ENCODE measurements at places on chromosomes 13 and 19. TPM values are rescaled to one million over a fixed set of nuclear protein-coding genes. Genes with fewer than 3 reads are reported as not detected.

DNA sequence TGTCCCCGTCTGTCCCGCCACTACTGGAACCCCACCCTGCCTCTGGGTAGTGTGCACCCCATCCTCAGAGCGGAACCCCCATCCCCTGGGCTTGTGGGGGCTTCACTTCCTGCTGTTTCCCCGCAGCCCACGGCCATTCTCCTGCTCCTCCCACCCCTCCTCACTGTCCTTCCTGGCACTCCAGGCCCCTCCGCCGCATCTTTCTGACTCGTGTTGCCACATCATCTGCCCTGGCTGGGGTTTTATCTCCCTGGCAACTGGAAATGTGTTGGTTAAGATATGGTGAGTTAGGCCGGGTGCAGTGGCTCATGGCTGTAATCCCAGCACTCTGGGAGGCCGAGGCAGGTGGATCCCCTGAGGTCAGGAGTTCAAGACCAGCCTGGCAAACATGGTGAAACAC lies 37.3 kb downstream of the KDM4B start:
- DNase-seq, result no peak

DNA sequence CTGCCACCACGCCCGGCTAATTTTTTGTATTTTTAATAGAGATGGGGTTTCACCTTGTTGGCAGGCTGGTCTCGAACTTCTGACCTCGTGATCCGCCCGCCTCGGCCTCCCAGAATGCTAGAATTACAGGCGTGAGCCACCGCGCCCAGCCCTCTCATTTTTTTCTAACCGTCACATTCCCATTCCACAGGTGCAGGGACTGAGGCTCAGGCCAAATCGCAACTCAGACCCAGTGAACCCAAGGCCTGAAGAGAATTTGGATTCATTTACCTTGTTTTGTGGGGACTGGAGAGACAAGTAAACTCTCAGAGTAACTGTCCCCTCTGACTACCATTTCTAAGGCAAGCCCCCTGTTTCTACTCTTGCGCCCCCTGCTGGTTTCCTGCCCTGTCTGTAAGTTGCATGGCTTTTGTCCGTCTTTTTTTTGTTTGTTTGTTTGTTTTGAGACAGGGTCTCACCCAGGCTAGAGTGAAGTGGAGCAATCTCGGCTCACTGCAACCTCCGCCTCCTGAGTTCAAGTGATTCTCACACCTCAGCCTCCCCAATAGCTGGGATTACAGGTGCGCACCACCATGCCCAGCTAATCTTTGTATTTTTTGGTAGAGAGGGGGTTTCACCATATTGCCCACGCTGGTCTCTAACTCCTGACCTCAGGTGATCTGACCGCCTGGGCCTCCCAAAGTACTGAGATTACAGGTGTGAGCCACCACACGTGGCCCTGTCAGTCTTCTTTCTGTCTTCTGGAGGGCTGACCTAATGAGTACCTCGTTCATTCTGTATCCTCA lies 2.3 kb upstream of the STRN4 start:
- DNase-seq, result no peak

GRCh38 chr19:51600940-51601580 lies 29.1 kb downstream of the SIGLEC5 start:
- DNase-seq, result no peak

- DNase-seq, result no peak
Measured at GRCh38 chr13:26949701-26950502, 189.3 kb upstream of the GPR12 start.

GRCh38 chr19:35290381-35291127 lies 1.4 kb upstream of the MAG start:
- DNase-seq, result no peak

GRCh38 chr19:38506723-38507550 lies 73.4 kb downstream of the RYR1 start:
- no peak for DNase-seq

- DNase-seq, result no peak
Measured at GRCh38 chr13:101424381-101425155, 8.3 kb upstream of the NALCN start.

- no peak for DNase-seq
Measured at GRCh38 chr13:92574499-92574898, 652.1 kb upstream of the GPC6 start.

- no peak for DNase-seq
Measured at GRCh38 chr19:5910638-5910907, 3.5 kb upstream of the CAPS start.

- DNase-seq, result no peak
Measured at GRCh38 chr19:10389863-10390262, 9.5 kb upstream of the TYK2 start.

GRCh38 chr13:39016787-39017186 lies 21.1 kb downstream of the PROSER1 start:
- DNase-seq, result no peak

DNA sequence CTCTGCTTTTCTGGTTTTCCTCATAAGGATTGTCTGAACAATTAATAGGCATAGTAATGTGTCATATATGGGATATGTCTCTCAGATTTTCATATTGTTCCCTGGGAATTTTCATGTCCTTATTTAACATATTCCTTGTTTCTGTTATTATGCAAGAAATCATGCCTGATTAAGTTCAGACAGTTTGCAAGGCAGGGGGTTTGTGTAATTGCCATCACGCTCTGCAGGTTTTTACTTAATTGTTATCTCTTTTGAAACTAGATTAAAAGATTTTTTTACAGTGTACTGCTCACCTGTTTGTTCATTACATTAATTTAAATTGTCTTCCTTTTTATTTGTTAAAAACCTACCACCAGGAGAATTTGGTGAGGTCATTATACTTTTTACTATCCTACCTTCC lies 1253.2 kb upstream of the PRR20A start:
- DNase-seq, result no peak

DNA sequence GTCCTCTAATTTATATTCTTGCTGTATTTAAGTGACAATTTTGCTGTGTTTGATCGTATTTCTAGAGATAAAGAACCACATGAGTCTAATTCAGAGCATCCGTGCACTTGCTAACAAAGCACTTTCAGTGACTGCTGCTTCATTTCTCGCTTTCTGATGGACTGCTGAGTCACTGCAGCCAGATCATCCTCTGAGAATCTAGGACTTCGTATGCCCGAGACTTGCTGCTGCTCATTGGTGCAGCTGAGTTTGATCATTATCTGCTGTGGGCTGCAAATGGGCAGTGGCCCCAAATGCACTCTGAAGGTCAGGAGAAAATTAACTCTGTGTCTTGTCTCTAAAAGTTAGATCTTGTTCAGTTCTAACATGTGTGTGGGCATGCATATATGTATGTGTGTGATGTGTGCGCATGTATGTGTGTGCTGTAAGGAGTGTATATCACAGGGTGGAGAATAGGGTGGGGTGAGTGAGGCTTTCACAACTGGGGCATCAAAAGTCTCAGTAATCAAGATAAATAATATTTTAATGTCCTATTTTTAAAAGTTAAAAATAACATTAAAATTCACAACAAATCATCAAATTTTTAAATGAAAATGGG lies 342.6 kb downstream of the MTUS2 start:
- DNase-seq, result no peak

The CEACAM1 gene
- polyA plus RNA-seq, result 6.5 TPM

The ZNF471 gene
- 39.0 TPM for polyA plus RNA-seq

The CD320 gene
- polyA plus RNA-seq, result 27.5 TPM
